ENCODE measurements at places on chromosomes 1 and 21. TPM values are rescaled to one million over a fixed set of nuclear protein-coding genes. Genes with fewer than 3 reads are reported as not detected.

KPNA6 gene
- total RNA-seq, result 50.7 TPM

IFNLR1 gene
- not detected for total RNA-seq

ZNF648 gene
- not detected for total RNA-seq

OR10J1 gene
- total RNA-seq, result not detected

DNA sequence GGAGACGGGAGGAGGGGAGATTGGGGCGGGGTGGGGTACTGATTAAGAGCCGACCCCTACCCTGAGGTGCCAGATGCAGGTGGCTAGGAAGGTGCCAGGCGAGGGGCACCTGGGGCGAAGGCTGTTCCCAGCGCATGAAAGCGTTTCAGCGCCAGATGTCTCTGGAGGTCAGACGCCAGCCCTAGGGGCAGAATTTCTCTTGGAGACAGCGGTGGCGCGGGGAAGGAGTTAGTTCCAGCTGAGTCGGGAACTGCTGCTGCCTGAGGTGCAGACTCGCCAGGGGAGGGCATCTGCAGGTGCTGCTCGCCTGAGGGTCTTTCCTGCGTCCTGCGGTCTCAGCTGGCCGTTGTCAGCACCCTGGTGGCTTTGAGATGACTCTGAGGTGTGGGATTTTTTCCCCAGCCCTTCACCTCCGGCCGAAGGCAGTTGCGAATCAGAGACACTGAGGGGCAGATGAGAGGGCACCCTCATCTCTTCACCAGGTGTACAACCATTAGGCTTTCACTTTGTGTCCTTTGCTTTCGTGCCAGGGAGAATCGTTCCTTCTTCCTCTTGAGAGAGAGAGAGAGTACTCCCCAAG lies 539 bp downstream of the CGN start:
- DNase-seq, result no peak

DNA sequence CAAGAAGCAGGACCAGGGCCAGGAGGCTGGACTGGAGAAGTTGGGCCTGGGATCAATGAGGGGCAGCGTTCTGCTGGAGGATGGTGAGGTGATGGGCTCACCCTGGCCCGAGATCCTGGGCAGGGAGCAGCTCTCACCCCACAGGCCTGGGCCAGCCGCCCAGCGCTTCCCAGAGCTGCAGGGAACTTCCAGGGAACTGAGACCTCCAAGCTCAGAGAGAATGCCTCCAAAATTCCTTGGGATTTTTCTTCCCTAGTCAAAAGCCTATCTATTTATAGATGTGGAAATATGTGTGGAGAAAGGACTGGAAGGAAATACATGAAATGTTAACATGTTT lies 121.2 kb downstream of the SPSB1 start:
- DNase-seq, result peak; percentile 77

DNA sequence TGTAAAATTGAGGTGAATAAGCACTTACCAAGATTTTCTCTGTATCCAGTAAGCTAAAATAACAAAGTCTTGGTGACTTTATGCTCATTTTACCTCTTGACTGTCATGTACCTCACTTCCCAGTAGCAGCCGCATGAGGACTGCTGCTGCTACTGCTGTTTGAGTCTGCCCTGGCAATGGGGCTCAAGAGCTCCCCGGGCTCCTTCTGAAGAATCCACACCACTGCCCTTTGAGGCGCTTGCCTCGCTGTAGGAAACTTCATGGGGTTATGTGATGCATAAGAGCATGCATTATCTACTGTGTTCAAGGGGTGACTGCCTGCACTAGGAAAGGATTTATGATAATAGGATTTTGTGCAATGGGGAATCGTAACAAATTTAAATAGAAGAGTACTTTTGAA lies 113.5 kb downstream of the NTNG1 start:
- DNase-seq, result no peak

DNA sequence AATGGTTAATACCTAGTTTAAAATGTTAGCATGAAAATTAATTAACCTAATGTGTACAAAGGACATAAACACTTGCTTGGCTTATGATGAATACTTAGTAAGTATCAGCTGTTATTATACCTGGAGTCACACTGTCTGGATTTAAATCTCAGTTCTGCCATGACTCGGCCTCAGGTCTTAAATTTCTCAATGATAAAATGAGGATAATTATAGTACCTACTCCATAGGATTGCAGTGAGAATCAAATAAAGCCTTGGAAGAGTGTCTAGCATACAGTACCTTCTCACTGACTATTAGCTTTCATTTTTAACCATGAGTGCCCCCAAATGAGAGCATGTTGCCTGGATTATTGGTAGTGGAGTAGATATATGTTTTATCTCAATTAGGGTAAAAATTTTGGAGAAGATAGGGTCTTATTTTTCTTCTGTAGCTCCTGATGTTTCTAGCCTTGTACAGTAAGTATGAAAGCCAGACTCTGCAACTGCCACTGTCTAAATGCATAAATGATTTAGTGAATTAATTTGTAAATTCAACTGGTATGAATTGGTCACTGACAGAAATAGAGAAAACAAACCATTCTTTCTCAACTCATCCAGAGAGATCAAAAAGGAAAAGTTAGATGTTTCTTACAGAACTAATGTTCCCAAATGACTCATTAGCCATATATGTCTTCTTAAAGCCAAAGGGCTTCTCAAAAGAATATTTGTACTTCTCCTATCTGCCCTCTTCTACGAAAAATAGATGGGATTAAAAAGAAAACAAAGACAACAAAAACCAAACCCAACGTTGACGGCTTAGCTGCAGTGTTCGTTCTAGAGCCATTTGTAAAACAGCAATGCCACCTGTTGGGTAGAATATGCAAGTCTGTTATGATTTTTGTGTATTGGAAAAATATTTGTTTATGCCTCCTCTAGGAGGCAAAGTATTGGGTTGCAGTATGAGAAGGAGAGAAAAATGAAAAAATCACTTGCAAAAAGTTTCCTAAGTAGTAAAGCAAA lies 53.8 kb upstream of the MROH9 start:
- peak; percentile 42 for DNase-seq

DNA sequence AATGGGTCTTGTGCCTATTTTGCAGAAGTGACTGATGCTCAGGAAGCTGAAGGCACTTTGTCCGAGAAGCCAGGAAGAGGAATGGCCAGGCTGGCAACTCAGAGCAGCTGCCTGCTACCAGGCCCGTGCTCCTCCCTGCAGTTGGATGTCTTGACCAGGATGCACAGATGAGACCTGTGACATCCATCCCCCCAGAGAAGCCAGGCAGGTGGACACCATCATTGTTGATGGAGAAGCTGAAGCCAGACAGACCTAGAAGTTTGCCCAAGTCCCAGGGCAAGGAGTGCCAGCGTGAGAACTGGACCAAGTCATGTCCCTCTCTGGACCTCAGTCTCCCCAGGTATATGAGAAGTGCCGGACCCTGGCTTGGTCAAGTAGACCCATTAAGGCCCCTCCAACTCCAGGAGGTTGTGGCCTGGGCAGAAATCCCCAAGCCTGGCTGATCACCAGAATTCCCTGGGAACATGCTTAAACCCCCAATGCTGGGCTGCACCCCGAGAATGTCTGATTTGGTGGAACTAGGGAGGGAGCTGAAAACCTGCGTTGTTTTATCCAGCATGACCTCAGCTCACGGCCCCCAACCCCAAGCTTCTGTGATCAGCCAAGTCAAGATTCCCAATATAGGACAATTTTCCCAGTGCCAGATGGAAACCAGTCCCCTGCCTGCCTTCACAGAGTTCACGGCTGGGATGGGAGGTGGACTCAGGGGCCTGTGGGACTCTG lies 82.4 kb downstream of the CAMK2N1 start:
- no peak for DNase-seq

GRCh38 chr21:38609580-38609979 lies 111.3 kb upstream of the ERG start:
- no peak for DNase-seq

DNA sequence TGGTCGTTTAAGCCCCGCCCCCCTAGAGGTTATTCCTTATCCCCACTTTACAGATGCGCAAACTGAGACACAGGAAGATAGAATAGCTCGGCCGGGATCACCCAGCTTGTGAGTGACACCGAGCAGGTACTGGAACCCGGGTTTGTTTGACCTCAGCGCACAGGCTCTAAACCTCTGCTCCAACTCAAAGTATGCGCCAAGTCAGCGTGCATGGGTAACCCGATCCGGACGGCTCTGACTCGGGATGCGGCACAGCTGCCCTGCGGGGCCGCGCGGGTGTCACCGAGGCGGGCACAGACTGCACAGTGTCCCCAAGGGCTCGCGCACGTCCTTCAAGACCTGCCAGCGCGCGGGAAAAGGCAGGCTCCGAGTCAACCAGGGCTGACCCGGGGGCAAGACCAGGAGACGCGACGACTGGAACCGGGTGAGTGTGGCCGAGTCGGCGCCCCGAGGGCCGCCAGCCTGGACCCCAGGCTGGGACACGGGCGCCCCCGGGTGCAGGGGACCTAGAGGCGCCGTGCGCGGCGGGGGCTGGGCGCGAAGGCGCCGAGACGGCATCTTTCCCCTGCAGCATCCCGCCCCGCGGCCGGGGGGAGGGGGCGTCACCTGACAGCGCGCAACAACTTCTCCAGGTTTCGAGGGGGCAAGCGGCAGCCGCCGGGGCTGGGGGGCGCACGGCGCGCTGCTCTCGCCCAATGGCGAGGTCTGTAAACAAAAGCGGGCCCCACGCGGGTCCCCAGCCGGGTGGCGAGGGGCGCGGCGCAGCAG lies 101.9 kb upstream of the SOD1 start:
- no peak for DNase-seq

DNA sequence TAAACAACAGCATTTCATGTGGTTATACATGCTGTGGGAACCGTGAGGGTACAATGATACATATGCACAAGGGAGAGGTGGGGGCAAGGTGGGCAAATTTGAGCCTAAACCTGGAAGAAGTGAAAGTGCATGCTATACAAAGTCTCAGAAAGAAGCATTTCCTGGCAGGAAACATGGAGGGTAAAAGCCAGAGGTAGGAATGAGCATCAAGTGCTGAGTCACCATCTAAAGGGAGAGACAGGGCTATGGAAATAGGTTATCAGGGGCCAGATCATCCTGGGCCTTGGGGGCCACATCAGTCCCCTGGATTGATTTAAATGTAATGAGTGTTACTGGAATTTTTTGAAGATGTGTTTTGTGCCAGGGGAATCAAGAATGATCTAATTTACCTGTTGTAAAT lies 60.1 kb upstream of the DAB1 start:
- peak; percentile 16 for DNase-seq

Data from IMR-90 (cell line).